ENCODE measurements at places on chromosomes 7 and 10.

DNA sequence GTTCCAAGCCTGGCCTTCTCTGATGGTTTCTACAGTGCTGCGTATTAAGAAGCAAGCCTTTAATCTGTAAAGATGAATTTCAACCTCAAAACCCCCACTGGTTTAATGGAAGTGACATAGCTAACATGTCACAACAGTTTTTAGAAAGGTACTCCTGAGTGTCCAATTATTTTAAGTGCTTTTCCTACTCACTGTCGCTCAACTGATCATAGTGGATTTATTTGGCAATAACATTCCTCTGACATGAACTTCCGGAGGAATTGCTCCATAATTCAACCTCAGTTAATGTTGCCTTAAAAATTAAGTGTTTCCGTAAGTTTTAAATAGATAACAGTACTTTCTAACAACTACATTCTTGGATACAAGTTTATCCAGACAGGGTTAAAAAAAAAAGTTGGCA, 57.5 kb downstream of the AGMO start:
- no peak for DNase-seq

DNA sequence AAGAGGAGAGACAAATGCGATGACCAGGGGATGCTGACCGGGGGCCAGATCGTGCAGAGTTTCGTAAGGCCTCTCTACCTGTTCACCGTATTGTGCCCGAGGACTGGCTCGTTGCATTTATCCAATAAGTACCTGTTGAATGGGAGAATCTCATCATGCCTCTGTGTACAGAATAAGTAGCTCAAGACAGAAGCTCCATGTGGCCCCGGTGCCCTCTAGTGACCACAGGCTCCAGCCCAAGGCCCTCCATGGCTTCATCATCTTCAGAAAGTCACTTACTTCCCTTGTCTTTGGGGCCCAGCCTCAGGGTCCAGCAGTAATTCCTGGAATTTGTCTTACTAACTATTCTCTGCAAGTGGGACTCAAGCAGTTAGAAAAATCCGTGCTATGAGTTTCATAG, 151.0 kb downstream of the CHN2 start:
- DNase-seq = no peak

DNA sequence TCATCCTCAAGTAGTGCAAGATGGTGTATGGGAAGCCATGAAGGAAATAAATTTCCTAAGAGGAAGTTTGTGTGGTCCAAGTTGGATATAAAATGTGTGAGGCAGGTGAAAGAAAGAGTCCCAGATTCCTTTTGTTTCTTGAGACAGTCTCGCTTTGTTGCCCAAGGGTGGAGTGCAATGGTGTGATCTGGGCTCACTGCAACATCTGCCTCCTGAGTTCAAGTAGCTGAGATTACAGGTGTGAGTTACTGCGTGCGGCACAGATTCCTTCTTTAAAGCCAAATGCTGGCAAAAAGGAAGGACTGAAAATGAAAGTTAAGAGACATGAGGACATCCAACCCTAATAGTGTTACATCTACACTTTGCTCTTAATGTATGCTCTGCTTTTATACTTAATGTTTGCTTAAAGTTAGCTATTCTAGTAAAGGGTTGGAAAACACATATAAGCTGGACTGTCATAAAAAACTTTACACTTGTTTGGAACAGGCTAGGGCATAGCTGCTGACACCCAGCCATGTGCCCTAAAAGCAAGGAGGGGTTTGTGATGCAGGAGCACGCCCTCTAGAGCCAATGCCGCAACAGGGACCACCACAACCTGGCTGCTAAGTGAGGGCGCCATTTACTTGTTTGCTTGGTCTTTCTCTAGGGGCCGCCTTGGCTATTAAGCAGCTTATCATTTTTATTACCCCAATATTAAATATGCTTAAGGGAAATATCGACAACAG, 34.5 kb downstream of the CLEC2L start:
- DNase-seq = no peak

- no peak for DNase-seq
These were observed 587 bp downstream of the HOXA10 start for GRCh38 chr7:27173511-27173955.

DNA sequence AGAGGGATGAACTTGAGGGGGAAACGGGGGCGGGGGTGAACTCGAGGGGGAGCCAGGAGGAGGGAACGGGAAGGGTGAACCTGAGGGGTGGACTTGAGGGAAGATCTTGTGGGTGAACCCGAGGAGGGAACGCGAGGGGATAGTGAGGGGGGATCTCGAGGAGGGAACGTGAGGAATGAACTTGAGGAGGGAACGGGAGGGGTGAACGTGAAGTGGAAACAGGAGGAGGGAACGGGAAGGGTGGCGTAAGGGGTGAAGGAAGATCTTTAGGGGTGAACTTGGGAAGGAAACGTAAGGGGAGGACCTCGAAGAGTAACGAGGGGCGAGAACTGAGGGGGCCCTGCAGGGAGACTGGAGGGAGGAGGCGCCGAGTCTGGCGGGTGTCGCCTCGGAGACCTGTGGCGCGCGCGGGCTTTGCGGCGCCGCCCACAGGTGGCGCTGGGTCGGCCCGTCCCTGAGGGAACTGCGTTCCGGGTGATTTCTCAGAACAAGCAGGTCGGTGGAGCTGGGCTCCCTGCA, 651 bp downstream of the MYO3A start:
- DNase-seq = no peak

GRCh38 chr7:149791-150636, 42.4 kb upstream of the FAM20C start:
- no peak for DNase-seq

DNA sequence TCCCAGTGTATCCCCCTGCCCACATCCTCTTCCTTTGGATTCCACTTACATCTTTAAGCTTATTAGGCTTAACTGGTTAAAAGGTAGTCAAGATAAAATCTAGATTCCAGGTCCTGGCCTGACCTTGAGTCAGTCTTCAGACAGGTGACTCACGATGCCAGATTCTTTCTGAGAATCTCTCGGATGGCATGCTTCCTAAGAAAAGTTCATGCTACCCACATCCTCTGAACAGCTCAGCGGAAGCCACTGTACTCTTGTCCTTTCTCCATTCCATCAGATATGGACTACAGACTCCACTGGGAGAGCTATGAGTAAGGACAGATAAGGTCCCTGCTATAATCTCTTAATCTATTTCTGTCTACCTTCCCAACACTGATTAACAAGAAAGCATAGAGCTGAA, 43.4 kb downstream of the DNMBP start:
- no peak for DNase-seq

DNA sequence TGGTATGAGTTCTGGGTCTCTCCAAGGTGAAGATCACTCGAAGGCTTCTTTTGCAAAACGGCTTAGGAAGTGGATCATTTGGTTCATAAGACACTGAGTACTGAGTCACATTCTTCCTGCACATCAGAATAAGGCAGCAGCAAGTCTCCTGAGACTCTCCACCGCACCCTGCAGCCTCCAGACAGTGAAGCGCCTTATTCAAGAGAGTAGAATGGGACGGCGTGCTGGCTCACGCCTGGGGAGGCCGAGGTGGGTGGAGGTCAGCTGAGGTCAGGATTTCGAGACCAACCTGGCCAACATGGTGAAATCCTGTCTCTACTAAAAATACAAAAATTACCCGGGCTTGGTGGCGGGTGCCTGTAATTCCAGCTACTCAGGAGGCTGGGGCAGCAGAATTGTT, 70.3 kb downstream of the C10orf143 start:
- DNase-seq = no peak

- DNase-seq = no peak
These were observed 55.2 kb upstream of the SLC35B4 start for GRCh38 chr7:134371971-134372370.

GRCh38 chr7:70356787-70357328, 758.6 kb downstream of the AUTS2 start:
- DNase-seq = no peak

DNA sequence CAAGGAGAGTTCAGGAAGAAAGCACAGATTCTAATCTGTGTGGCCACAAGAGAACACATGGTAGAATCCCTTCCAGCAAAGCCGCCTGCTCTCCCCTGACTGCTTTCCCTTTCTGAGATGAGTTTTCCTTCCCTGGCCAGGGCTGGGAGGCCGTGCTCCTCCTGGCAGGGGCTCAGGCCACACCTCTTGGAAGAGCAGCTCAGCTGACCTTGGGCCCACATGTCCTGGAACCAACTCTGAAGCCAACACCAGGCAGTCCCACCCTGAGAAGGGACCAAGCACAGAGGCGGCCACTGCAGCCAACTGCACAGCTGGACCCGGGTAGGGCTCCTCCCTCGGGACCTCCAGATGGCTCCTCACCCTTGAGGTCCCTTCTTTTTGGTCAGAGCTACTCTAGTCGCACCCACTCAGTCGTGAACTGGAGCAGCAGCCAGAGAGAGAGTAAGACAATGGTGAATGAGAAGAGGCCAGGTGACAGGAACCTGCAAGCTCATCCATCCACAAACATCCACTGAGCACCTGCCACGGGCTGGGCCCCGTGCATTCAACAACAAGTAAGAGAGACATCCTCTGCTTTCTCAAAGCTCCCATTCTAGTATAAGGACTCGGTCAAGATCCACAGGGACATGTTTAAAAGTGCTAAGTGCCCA, 40.3 kb downstream of the FAM53B start:
- DNase-seq = peak; percentile 28

DNA sequence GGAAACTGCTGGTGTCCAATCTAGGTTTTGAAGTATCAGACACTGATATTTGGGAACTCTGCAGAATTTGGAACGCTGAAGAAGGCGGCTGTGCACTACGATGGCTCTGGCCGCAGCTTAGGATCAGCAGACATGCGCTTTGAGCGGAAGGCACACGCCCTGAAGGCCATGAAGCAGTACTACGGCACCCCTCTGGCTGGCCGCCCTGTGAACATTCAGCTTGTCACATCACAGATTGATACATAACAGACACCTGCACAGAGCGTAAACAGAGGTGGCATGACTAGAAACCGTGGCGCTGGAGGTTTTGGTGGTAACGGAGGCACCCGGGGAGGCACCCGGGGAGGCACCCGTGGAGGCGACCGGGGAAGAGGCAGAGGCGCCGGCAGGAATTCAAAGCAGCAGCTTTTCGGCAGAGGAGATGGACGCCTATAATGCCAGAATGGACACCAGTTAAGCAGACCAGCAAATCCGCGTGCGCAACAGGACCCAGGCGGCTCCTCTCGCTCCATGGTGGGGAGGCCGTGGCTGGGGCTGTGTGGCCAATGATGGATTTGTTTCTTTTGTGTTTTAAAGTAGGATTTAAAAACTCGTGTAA, 22.2 kb upstream of the CCL24 start:
- DNase-seq = no peak

DNA sequence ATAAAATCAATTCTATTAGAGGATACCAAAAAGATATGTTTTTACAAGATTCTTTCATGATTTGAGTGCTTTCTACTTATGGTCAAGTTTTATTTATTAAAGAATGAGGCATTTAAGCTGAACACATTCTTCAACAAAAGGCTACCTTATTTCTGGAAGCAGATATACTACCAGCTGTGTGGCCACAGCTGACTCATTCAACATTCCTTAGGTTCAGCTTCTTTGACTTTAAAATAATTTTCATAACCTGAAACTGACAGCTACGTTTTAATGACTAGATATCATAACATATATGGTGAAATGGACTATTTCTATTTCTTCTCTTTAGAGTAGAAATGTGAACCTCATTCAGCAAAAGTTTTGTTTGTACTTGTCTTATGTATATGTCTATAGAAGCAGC, 414.2 kb upstream of the SEMA3C start:
- DNase-seq = no peak

DNA sequence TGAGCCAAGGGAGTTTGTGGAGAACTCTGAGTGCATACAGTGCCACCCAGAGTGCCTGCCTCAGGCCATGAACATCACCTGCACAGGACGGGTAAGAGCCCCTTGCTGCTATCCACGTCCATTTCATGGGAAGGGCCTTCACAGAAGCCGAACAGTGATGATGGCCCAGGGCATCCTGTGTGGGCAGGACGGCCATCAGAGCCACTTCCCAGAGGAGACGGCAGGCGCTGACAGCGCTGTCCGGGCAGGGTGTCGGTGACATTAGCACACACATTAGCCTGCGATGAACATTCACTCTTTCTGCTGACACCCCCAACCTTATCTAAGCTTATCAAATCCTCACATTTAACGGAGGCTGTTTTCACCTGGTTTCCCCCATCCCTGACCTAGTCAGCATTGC, 144.9 kb downstream of the EGFR start:
- no peak for DNase-seq

GRCh38 chr7:57427146-57427545, 22.8 kb upstream of the ZNF716 start:
- DNase-seq = no peak

- DNase-seq = no peak
These were observed 264.0 kb downstream of the ARL4A start for GRCh38 chr7:12951397-12951801.

DNA sequence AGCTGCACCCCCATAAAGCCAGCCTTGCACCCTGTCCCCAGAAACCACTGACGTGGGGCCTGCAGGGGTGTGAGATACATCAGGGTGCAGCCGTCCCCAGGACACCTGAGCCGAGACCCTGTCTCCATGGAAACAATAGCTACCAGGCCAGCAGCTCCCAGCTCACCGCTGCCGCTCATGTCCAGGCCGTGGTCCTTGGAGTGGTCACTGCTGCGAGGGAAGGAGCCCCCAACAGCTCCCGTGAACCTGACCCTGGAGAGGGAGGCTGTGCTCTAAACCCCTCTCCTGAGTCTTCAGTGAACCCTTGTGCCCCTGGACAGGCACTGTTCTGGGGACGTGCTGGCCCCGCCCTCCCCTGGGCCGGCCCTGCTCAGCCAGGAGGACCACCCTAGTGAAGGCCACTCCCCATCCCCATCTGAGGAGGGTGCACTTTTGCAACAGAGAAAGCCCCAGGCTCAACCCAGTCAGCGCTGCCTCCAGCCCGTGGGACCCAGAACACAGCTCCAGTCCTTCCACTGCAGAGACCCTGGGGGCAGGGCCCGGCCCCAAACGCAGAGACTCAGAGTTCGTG, 19.6 kb upstream of the INPP5A start:
- DNase-seq = no peak

- no peak for DNase-seq
These were observed 79.9 kb downstream of the ELFN1 start for GRCh38 chr7:1749864-1750466.

DNA sequence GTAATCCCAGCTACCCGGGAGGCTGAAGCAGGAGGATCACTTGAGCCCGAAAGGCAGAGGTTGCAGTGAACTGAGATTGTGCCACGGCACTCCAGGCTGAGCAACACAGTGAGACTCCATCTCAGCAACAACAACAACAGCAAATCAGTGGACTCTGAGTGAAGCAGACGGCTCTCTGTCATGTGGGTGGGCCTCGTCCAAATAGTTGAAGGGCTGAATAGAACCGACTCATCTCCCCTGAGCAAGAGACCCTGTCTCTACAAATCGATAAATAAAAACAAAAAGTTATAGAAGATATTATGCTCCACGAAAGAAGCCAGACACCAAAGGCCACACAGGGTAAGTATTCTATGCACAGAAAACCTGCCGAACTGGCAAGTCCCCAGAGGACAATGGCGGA, 45.9 kb downstream of the UNCX start:
- DNase-seq = no peak

GRCh38 chr7:1714583-1715330, 44.7 kb downstream of the ELFN1 start:
- DNase-seq = no peak

- no peak for DNase-seq
These were observed 195.0 kb upstream of the RHOBTB1 start for GRCh38 chr10:61138708-61139591.

- no peak for DNase-seq
These were observed 930 bp downstream of the GIMAP6 start for GRCh38 chr7:150631084-150631826.

Data from cerebellar nuclear complex (tissue), 1 donor.